ENCODE measurements at places on chromosomes 7 and 10.

- DNase-seq = no peak
These were observed 84.7 kb downstream of the TMEM178B start for GRCh38 chr7:141158561-141158960.

DNA sequence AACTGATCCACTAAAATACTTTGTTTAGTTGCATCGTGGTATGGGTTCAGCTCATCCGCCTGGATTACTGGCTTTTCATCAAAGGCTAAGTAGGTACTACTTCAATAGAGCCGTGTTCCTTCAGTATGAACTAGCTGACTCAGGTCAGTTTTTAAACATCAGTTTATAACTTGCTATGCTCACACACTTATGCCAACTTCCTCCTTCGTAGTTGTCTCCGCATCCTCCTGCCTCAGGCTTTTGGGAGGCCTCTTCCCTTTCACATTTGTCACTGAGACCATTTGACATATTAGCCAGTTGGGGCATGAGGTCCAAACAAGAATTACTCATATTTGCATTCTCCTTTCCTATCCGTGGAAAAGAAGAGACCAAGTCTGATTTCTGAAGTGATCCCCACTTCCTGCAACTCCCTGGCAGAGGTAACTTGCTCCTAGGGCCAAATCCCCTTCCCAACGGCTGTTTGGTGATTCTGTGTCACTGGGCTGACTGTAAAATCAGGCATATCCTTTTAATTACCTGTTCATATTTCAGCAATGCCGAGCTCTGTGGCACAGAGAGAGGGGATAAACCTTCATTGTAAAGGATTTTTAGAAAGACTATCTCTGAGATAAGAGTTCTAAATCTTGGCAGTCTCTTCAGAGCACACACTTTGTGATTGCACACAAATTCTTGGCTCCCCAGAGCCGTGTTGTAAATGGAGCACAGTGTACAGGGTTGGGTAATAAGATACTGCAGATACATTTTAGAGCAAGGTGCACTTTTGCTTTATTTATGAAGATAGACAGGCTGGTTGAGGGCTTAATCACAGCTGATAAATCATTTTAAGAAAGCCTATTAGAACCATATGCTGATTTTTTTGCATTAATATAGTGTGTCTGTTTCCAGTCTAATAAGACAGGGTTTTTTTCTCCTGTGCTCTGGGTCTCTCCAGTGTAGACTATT lies 108.0 kb downstream of the CREB5 start:
- no peak for DNase-seq

DNA sequence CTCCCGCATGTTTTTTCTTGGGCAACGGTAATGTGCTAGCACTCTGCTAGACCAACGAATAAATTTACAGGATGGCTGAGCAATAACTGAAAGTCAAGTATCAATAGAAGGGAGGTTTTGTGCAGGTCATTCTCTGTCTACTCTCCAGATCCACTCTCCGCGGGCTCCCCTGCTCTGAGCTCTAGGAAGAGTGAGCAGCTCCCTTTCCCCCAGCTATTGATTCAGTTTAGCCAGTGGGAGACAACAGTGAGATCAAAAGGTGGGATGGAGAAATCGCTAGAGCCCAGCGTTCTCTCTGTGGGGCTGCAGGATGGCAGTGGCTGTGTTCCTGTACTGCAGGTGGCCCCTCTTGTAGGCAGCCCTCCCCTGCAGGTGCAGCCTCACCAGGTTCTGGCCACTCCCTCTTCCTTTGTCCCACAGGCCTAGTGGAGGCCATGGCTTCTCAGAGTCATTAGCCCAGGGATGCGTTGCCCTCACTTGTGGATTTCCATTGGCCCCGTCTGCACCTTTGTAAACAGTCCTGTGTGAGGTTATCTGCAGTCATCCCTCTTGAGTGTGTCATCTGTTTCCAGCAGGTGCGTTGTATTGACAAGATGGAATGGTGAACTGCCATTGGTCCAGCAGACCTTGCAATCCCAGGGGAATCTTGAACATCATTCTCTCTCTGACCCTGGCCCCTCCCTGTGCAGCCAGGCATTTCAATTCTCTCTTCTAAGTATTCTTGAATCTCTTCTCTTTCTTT lies 11.1 kb downstream of the MSRB2 start:
- DNase-seq = no peak

- peak; percentile 30 for DNase-seq
These were observed 12.6 kb downstream of the MAFK start for GRCh38 chr7:1542841-1543747.

DNA sequence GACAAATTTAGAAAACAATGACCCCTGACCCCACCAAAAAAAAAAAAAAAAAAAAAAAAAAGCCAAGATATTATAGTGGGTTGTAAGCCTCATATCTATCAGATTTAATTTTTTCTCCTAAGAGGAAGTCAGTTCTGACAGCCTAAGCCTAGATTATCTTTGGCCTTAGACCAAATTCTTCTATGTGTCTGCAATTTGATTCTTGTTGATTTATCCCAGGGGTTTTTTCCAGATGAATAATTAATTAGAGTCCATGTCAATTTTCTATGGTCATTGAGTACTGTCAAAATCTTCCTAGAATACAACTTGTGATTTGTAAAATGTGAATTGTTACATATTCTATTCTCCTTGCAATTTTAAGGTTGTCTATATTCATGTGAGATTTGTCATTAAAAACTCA lies 151.6 kb upstream of the CACNA2D1 start:
- no peak for DNase-seq

GRCh38 chr7:74293577-74293908 lies 4.3 kb downstream of the CLIP2 start:
- DNase-seq = no peak

DNA sequence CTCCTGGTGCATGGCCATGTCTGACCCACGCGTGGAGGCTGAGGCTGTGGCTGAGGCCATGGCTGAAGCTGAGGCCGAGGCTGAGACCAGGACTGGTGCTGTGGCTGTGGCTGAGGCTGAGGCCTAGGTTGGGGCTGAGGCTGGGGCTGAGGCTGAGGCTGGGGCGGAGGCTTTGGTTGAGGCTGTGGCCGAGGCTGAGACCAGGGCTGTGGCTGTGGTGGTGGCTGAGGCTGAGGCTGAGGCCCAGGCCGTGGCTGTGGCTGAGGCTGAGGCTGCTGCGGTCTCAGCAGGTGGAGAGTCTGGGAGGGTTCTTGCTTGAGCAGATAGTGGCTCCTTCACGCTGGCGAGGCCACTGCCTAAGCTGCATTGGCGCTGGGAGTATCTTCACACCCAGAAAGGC lies 76.4 kb downstream of the WDR37 start:
- DNase-seq = no peak

GRCh38 chr10:128694168-128694850 lies 568.1 kb upstream of the MKI67 start:
- DNase-seq = no peak

GRCh38 chr10:132146271-132146671 lies 40.5 kb upstream of the DPYSL4 start:
- DNase-seq = no peak

DNA sequence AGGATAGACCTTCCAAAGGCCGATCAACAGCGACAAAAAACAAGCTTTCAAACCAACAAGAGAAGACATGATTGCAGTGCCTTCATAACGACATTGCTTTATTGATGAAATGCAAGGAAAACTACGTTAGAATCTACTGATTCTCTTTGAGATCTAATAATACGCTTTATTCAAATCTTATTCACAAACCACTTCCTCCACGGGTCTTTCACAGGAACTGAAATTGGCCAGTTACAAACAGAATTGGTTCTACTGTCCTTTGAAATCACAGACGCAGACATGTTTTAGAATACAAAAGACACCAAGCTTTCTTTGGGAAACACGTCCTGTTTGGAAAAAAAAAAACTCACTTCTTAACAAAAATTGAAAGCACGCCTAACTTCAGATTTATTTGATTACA lies 74.7 kb upstream of the SEPHS1 start:
- no peak for DNase-seq

GRCh38 chr10:125116041-125116649 lies 44.2 kb downstream of the CTBP2 start:
- no peak for DNase-seq

DNA sequence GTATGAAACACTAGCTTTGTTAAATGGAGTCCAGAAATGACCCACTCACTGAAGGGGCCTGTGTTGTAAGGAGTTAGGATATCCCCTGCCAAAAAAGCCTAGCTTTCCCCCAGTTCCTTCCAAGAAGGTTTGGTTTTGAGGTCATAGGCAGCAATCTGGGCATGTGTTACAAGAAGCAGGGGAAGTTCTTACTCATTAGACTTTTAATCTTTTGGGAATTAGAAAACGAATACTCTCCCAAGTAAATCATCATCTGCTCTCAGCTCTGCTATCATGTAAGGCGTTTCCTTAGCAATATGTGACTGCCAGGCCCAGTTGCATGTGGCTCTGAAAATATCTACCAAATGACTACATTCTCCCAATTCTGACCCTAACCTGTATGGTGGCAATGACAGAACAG lies 3.7 kb downstream of the NOD1 start:
- no peak for DNase-seq

All from right hindlimb (tissue), 1 donor.